Kidney (tissue), 22 donors: ENCODE measurements at places on chromosomes 5 and 9. TPM values are rescaled to one million over a fixed set of nuclear protein-coding genes. Genes with fewer than 3 reads are reported as not detected.
A peak's percentile ranks its signal among the peaks of the same experiment; 100 is the strongest.

GRCh38 chr5:13081116-13081515 lies 863.4 kb downstream of the DNAH5 start:
- DNase-seq = no peak

DNA sequence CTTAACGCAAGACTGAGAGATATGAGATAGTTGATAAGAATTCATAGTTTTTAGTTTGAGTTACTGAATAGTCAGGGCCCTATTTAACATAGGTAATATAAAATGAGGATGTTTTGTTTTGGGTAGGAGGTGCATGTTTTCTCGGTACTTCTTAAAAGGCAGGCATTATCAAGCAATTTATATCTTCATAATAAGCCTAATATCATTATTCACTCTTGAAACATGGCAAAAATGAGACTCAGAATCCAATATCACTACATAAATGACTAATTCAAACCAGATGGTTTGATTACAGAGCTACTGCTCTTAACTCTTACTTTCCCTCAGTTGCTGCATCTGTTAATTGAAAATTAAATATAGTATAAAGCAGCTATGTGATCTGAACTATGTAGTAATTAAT lies 2038.7 kb downstream of the EFNA5 start:
- no peak for DNase-seq

GRCh38 chr9:21730899-21731298 lies 71.5 kb upstream of the MTAP start:
- DNase-seq = no peak

DNA sequence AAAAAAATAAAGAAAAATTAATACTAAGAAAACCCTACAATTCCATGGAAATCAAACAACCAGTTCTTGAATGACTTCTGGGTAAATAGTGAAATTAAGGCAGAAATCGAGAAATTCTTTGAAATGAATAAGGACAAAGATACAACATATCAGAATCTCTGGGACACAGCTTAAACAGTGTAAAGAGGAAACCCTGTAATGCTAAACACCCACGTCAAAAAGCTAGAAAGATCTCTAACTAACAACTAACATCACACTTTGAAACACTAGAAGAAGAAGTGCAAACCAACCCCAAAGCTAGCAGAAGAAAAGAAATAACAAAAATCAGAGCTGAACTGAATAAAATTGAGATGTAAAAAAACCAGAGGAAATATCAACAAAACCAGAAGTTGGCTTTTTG lies 114.6 kb upstream of the CD180 start:
- no peak for DNase-seq

GRCh38 chr9:121939643-121940042 lies 153.5 kb downstream of the TTLL11 start:
- no peak for DNase-seq

- DNase-seq = no peak
These were observed 53.0 kb downstream of the NIM1K start for GRCh38 chr5:43244823-43245565.

RPS14 gene
- 1,994 TPM for polyA plus RNA-seq

DNA sequence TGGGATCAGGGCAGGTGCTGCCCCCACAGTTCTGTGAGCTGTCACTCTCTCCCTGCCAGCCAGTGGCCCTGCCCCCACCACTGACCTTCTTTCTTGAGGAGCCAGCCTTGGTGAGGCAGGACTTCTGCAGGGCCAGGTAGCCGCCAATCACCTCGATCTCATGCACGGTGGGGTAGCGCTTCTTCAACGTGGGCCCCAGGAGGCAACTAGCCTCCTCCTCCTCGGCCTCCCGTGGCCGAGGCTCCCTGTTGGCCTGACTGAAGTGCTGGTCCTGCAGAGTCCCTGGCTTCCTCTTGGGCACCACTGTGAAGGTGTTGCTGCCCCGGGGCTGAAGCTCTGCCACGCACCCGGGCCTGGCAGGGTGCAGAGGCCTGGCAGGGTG lies 1.6 kb downstream of the TPRN start:
- DNase-seq = no peak

PGGT1B gene
- polyA plus RNA-seq = 7.1 TPM

GRCh38 chr5:119943148-119943547 lies 313.8 kb downstream of the FAM170A start:
- no peak for DNase-seq

- no peak for DNase-seq
These were observed 7.6 kb upstream of the TBC1D2 start for GRCh38 chr9:98263080-98263479.

DNA sequence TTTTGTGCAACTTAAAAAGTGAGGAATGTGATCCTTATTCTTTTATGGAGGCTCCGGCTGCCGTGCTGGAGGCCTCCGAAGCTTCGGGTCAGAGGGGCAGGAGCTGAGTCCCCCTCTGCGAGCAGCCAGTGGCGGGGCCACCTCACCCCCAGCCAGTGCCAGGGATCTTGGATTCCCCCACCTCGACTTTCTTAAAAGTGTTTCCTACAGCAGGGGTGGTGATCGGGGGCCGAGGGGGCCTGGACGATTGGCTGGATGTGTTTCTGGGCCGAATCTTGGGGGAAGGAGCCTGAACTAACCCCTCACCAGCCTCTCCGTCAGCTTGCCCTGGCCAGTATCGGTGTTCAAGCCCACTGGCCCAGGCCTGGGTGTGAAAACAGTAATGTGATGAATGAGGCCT lies 92.2 kb upstream of the LMX1B start:
- no peak for DNase-seq

MVB12B gene
- 4.5 TPM for polyA plus RNA-seq

- DNase-seq = peak; percentile 83
These were observed 576.3 kb downstream of the PDE4D start for GRCh38 chr5:59317023-59317773.

N4BP3 gene
- polyA plus RNA-seq = 2.4 TPM

DNA sequence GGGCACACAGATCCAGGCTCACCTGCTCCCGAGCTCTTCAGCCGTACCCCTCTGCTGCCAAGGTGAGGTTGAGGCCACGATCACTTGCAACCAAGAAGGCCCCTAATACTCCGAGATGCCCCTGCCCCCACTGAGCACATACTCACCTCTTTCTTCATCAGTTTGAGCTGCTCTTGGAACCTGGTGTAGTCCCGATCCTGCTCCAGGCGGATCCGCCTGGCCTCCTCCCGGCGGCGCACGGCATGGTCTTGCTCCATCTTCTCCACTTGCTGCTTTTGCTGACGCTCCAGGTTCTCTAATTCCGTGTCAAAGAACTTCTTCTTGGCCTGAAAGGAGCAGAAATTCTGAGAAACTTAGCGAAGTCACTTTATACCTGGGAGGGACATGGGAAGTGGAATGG lies 75.7 kb upstream of the FBXW11 start:
- no peak for DNase-seq

DNA sequence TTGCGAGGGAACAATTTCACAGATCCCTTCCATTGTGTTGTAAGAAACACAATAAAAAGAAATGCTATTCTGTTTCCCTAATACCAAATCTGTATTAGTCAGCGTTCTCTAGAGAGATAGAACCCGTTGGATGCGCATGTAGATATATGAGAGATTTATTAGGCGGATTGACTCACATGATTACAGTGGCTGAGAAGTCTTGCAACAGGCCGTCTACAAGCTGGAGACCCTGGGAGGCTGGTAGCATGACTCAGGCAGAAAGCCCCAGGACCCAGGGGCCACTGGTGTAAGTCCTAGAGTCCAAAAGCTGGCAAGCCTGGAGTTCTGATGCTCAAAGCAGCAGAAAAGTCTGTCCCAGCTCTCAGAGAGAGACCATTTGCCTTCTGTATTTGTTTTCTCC lies 18.4 kb upstream of the IL17B start:
- no peak for DNase-seq

GRCh38 chr9:98118640-98119601 lies at the start of gene TRIM14:
Gene TRIM14, minus strand, starts transcription at chr9:98119222. Its CDS starts 34 bp downstream, at chr9:98119188.
- peak; percentile 74 for DNase-seq
